ENCODE measurements at places on chromosomes 11 and 22. TPM values are rescaled to one million over a fixed set of nuclear protein-coding genes. Genes with fewer than 3 reads are reported as not detected.
A peak's percentile ranks its signal among the peaks of the same experiment; 100 is the strongest.

DNA sequence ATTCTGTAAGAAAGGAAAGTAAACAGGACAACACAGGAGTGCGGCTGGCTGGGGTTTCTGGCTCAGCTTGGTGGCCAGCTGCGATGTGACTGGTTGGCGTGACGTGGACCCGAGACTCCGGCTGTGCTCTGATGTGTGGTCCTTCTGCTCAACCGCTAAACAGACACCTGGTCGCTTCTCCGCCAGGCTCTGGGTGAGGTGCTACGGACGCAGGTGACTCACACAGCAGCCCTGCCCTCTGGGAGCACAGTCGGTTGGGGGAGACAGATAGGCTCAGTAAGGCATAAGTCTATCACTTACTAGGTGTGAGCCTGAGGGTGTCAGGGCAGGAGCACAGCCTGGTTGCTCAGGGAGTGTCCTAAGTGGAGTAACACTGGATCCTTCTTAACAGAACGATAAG lies 8.2 kb downstream of the RTL6 start:
- no peaks in the 10 kb centered on the region for H3K36me3 ChIP-seq
- no peak for DNase-seq
- no peak overlapping the region for H3K27ac ChIP-seq
- H3K4me3 ChIP-seq: no peak overlapping the region
- H3K4me1 ChIP-seq: peaks cover 16% of the 10 kb centered on the region
- no peaks in the 10 kb centered on the region for H3K27me3 ChIP-seq

- no peaks in the 10 kb centered on the region for H3K27me3 ChIP-seq
- DNase-seq: peak; percentile 59
- H3K4me3 ChIP-seq: no peak overlapping the region
- H3K36me3 ChIP-seq: no peaks in the 10 kb centered on the region
- no peak overlapping the region for H3K27ac ChIP-seq
Measured at GRCh38 chr22:35728639-35729308, 11.1 kb downstream of the APOL5 start.

OR8D4 gene
- 13.2 TPM for total RNA-seq

- no peak for DNase-seq
- H3K4me1 ChIP-seq: no peaks in the 10 kb centered on the region
- H3K36me3 ChIP-seq: no peaks in the 10 kb centered on the region
- no peak overlapping the region for H3K4me3 ChIP-seq
- no peaks in the 10 kb centered on the region for H3K27me3 ChIP-seq
Measured at GRCh38 chr22:49577168-49578060, 250.3 kb downstream of the BRD1 start.

DNA sequence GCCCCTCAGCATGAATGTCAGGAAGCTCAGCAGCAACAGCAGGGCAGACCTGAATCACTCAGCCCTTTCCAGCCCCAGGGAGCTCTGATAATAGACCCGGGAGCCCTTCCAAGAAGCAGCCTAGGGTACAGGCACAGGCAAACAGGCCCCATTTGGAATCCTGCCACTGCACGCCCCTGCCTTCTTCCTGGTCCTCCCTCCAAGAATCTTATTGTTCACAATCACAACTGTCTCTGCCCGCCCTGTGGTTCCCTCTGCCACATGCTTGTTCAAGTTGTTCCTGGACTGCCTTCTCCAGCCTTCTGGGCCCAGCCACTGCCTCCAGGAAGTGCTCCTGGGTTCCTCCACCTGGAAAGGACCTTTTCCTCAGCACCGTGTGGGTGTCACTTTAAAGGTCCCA lies 54.6 kb downstream of the LRRC32 start:
- peaks cover under 1% of the 10 kb centered on the region for H3K4me1 ChIP-seq
- no peak overlapping the region for H3K27ac ChIP-seq
- H3K27me3 ChIP-seq: no peaks in the 10 kb centered on the region
- no peak overlapping the region for H3K4me3 ChIP-seq
- DNase-seq: no peak
- H3K36me3 ChIP-seq: no peaks in the 10 kb centered on the region

- peak; percentile 55 for DNase-seq
- H3K27me3 ChIP-seq: no peaks in the 10 kb centered on the region
- peak overlapping the region; percentile 58 for H3K27ac ChIP-seq
- H3K36me3 ChIP-seq: no peaks in the 10 kb centered on the region
- H3K4me1 ChIP-seq: peaks cover 32% of the 10 kb centered on the region
Measured at GRCh38 chr22:38864361-38865191, 7.4 kb downstream of the CBX6 start.

DNA sequence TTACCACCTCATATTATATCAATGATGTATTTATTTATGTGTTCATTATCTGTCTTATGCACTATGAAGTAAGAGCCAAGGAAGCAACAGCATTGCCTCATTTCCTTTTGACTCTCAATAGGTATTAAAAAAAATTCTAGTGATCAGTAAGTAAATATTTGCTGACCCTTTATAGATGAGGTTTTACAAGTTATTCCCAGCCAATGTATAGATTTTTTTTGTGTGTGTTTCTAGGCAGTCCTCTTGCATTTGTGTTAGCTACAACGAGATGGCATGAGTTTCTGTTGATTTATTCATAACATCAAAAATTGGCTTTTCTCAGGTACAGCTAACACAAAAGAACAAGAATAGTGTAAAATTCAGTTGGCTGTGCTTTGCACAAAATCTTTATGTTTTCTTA lies 4.7 kb downstream of the OR1S2 start:
- H3K4me1 ChIP-seq: no peaks in the 10 kb centered on the region
- H3K36me3 ChIP-seq: no peaks in the 10 kb centered on the region
- H3K4me3 ChIP-seq: no peak overlapping the region

VPREB3 gene
- total RNA-seq: not detected

DNA sequence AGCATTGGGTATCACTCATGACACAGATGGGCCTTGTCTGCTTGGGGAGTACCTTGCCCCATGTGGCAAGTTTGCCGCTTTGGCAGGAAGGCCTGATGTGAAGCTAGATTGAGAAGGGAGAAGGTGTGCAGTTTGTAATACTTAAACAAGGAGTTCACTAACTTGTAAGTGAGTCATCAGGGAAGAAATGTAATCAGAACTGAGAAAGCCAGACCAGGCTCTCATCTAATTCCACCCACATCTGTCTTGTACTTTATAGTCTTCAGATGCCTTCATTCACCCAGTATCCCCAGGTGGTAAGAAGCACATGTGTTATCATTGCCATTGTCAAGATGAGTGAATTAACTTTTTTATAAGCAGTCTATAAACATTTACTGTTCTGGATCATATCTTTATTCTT lies 116.0 kb upstream of the DDI1 start:
- DNase-seq: no peak
- H3K4me1 ChIP-seq: peaks cover 9% of the 10 kb centered on the region
- H3K4me3 ChIP-seq: no peak overlapping the region
- no peaks in the 10 kb centered on the region for H3K27me3 ChIP-seq
- H3K27ac ChIP-seq: no peak overlapping the region

GNAZ gene
- total RNA-seq: 0.33 TPM

All from body of pancreas (tissue), 4 donors.